ENCODE measurements at places on chromosomes 1 and 21.
A peak's percentile ranks its signal among the peaks of the same experiment; 100 is the strongest.

- no peak for DNase-seq
These were observed 16.8 kb upstream of the SH3GLB1 start for GRCh38 chr1:86687595-86687994.

DNA sequence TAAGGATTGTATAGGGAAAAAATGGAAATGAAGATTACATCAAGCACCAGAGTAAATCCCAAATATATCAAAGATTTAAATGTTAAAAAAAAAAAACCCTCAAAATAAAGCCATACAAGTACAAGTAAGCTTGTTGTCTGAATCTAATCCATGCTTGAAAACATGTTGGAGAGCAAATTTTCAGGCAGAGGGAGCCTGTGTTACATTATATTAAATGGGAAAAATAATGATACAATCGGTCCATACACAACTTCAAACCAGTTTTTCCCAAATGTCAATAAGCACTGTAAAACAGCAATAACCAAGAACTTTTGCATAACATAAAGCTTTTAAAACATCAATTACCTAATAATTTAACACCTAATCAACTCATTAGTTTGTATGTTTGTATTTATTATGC is 949.4 kb upstream of the ADGRL4 start:
- no peak for DNase-seq

- DNase-seq, result peak; percentile 86
These were observed 1.1 kb upstream of the JUN start for GRCh38 chr1:58784758-58785441.

- DNase-seq, result no peak
These were observed 21.3 kb downstream of the RUNX1 start for GRCh38 chr21:35027563-35028450.

GRCh38 chr1:67666636-67667035 is 18.4 kb upstream of the GADD45A start:
- no peak for DNase-seq

DNA sequence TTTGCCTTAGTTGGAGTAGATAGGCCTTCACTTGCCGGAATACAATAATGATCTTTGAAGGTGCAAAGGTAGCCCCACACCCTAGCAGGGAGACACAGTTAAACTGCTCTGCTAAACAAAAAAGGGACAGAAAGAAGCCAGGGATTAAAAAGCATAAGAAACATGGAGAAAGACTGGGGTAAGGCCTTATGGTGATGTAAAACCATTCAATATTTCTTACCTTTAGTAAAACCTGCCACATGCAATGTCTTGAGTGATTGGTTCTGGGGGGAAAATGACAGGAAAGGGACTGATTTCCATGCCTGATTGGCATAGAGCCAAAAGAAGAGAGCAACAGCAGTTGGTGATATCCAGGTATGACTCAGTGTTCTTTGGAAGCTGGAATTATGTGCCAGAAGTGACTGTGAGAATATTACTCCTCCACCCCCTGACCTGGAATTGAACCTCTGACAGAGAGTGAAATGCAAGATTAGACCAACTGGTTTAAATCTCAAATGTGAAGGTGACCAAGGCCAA is 8.1 kb downstream of the DNASE2B start:
- no peak for DNase-seq

DNA sequence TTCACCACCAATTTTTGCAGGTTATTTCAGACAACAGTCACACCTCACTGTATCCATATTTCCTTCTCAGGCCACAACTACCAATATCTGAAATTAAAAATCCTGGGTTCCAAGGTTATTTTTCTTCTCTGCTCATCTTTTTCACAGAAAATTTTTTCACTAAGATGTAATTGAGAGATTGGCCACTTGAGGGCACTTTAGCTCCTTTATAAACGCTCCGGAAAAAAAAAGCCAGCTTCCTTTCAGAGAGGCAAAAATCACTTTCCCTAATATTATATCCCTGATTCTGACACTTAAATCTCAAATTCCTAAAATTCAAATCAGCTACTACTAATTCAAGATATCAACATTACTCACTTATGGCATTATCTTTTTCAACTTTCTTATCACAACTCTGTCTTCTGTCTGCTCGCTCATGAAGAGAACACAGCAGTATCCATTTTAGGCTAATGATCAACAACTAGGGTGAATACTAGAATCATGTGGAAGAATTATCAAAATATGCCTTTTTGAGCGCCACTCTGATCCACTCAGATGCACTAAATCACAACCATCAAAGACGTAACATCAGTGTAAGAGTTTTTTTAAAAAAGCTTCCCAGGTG is 101.4 kb upstream of the RGS1 start:
- DNase-seq, result no peak

- DNase-seq, result no peak
These were observed 22.6 kb upstream of the SYCP1 start for GRCh38 chr1:114832057-114832456.

- DNase-seq, result no peak
These were observed 306.5 kb downstream of the HHIPL2 start for GRCh38 chr1:222241410-222241809.

- DNase-seq, result no peak
These were observed 74.7 kb upstream of the COL6A1 start for GRCh38 chr21:45906859-45907258.

GRCh38 chr1:40877698-40878097 is 15.5 kb upstream of the CITED4 start:
- no peak for DNase-seq

DNA sequence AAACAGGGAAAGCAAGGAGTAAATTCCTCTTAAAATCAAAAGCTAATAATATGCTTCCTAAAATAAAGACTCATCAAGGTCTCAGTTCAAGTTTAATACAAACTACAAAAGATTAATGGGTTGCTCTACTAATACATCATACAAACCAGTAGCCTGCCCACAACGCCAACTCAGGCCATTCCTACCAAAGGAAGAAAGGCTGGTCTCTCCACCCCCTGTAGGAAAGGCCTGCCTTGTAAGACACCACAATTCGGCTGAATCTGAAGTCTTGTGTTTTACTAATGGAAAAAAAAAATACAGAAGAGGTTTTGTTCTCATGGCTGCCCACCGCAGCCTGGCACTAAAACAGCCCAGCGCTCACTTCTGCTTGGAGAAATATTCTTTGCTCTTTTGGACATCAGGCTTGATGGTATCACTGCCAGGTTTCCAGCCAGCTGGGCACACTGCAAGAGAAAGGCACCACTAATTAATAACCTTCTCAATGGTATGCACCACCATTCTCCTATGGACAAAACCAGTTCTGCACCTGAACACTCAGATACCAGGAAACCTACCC is 10.6 kb downstream of the PRDX1 start:
- DNase-seq, result no peak

DNA sequence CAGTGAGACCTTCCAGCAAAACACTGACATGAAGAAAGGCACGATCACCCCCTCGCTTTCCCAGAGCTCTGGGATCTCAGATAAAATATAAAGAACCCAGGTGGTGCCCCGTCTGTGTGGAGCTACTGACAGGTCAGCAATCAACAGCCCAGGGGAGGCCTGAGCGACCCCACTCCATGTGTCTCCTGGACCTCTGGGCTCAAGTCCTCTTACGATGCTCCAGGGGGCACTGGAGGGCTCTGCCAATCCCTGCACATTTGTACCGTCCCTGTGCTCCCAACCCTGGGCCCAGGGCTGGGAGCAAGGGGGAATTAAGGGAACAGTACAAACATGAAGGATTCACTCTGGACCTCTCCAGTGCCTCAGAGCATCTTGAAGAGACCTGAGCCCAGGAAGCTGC is 12.5 kb downstream of the S100A7A start:
- DNase-seq, result no peak

DNA sequence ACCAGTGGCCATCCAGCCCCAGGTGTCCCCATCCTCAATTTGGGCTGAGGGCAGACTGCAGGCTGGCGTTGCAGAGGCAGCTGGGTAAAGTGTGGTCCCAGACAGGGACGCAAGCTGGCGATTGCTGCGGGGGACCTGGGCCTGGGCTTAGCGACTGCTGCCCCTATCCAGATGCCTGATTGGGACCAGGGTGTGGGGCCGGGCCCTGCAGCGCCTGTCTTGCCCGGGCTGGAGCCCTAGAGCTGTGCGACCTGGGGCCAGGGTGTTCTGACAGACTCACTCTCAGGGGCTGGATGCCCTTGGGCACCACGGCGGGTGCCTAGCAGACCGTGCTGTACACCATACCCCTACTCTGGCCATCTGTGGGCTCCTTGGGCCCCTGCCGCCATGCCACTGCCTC is 16.2 kb upstream of the FAAP20 start:
- no peak for DNase-seq

- DNase-seq, result no peak
These were observed 3.4 kb downstream of the IGFN1 start for GRCh38 chr1:201194046-201194445.

GRCh38 chr1:94100785-94101612 is 19.9 kb downstream of the ABCA4 start:
- DNase-seq, result no peak

DNA sequence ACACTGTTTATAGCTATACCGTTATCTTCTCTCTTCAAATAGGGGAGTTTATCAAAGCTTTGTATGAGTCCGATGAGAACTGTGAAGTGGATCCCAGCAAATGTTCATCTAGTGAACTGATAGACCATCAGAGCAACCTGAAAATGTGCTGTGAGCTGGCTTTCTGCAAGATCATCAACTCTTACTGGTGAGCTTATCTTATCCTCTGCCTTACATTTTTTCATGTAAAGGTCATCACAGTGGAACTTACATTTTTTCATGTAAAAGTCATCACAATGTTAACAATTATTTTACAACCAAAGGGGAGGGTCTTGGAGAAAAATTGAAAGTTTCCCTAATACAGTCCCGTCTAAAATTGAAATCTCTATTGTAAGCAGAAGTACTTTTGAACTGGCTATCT is 45.2 kb downstream of the CLEC20A start:
- no peak for DNase-seq

DNA sequence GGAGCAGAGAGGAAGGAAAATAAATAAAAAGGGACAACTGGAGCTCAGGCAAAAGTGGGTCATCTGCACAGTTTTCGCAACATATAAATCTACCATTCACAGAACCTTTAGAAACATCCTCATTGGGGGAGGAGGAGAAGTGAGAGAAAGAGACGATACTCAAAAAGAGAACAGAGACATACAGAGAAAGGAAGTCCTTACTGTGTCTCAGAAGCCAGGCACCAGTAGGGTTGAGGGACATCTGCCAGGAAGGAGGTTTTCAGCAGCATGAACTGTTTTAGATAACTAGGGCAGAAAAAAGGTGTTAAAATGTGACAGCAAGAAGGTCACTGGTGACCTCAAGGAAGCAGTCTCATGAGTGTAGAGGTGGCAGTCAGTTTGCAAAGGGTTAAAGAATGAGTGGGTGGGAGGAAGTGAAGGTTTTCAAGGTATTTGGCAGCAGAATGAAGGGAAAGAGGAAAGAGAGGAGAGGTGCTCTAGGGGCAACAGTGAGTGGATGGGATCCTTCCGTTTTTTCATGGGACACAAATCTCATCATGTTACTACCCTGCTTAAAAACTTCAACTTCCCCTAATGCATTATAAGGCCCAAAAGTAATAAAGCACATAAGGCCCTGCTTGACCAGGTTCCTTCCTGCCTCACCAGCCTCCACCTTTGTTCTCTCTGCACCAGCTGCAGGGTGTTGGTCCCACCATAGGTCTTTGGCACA is 9.5 kb downstream of the JAK1 start:
- DNase-seq, result no peak

GRCh38 chr1:155205969-155206593 is 1.6 kb downstream of the THBS3 start:
- no peak for DNase-seq

GRCh38 chr1:162217706-162218105 is 148.2 kb downstream of the NOS1AP start:
- DNase-seq, result no peak

GRCh38 chr1:17566417-17566816 is 26.9 kb downstream of the ARHGEF10L start:
- no peak for DNase-seq

GRCh38 chr21:35048183-35048601 is 910 bp downstream of the RUNX1 start:
- peak; percentile 71 for DNase-seq

GRCh38 chr1:77589231-77589630 is 93.2 kb downstream of the ZZZ3 start:
- no peak for DNase-seq
